Muscle of arm (tissue), 14 donors: ENCODE measurements at places on chromosomes 7 and 10.

DNA sequence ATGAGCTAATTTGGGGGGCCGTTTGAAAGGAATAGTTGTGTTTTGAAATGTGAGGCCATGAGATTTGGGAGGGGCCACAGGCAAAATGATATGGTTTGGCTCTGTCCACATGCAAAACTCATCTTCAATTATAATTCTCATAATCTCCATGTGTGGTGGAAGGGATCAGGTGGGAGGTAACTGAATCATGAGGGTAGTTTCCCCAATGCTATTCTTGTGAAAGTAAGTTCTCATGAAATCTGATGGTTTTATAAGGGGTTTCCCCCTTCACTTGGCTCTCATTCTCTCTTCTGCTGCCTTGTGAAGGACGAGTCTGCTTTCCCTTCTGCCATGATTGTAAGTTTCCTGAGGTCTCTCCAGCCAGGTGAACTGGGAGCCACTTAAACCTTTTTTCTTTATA is 490.8 kb upstream of the GRM3 start:
- DNase-seq: no peak

GRCh38 chr10:14587540-14588083 is 187.1 kb downstream of the FAM107B start:
- DNase-seq: no peak

GRCh38 chr10:46068905-46069304 is 22.8 kb upstream of the MSMB start:
- no peak for DNase-seq

DNA sequence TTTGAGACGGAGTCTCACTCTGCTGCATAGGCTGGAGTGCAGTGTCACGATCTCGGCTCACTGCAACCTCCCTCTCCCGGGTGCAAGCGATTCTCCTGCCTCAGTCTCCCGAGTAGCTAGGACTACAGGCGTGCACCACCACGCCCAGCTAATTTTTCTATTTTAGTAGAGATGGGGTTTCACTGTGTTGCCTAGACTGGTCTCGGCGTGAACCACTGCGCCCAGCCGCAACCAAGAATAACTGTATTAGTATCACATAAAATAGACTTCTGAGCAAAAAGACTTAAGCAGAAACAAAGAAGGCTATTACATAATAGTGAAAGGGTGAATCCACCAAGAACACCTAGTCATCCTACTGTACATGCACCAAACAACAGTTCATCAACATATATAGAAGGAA is 67.6 kb upstream of the TFEC start:
- no peak for DNase-seq

GRCh38 chr7:47268851-47269836 is 312.8 kb downstream of the TNS3 start:
- DNase-seq: no peak

- DNase-seq: no peak
Observed at GRCh38 chr7:2465928-2466327, 10.3 kb downstream of the GRIFIN start.

DNA sequence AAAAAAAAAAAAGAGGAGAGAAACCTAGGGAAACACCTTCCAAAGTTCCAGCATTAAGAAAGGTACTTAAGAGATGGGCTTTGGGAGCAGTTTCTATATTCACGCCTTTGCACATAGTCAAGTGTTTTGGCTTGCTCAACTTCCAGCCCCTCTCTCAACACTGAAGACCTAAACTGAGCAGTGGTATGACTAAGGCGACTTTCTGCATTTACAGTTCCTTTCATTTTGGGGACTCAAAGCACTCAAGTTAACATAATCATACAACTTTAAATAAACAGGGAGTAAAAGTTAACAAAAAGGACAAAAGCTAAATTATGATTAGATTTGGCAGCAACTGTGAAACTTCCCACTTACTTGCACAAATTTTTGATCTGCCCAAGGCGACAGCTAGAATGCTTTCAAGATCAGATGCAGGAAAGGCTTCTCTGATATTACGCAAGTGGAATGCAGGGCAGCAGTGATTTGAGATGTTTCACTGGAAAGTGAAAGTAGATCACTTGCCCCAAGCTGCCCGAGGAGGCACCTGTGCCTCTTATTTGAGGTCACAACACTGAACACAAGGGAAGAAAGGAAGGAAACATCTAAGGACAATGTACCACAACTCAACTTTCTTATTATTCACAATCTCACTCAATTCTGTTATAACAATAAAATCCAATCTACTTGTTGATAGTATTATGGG is 199.5 kb downstream of the SKAP2 start:
- no peak for DNase-seq

DNA sequence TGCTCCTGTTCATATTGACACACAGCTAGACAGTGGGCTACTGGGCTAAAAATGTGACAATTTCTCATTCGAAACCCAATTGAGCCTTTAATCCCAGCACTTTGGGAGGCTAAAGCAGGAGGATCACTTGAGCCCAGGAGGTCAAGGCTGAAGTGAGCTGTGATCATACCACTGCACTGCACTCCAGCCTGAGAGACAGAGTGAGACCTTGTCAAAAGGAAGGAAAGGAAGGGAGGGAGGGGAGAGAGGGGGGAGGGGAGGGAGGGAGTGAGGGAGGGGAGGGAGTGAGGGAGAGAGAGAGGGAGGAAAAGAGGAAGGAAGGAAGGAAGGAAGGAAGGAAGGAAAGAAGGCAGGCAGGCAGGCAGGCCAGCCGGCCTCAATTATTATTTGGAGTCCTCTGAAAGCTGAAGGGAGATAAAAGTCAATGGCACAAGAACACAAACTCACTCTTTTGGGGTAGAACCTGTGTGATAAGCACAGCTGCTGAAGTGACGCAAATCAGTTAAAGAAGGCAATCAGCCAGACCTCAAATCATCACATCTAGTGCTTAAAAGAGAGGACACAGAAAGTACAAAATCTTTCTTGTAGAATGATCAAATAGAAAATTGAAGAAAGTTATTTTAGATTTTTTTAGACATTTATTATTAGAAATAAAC is 98.1 kb downstream of the CCDC71L start:
- no peak for DNase-seq

DNA sequence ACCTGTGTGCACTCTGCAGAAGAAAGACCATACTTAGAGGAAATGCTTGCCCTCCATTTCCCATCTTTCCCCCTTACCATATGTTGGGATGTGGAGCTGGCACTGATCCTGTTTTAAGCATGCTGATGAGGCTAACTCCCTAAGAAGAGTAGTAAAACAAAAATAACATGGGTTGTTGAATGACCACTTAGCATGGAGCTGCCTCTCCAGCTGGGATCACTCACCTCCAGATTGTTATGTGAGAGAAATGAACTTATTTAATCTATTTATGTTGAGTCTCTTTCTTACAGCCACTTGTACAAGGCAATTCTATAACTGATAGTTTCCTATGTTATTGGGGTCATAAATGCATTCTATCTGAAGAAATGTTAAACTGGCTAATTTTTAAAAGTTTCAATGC is 17.0 kb downstream of the CTTNBP2 start:
- DNase-seq: no peak

DNA sequence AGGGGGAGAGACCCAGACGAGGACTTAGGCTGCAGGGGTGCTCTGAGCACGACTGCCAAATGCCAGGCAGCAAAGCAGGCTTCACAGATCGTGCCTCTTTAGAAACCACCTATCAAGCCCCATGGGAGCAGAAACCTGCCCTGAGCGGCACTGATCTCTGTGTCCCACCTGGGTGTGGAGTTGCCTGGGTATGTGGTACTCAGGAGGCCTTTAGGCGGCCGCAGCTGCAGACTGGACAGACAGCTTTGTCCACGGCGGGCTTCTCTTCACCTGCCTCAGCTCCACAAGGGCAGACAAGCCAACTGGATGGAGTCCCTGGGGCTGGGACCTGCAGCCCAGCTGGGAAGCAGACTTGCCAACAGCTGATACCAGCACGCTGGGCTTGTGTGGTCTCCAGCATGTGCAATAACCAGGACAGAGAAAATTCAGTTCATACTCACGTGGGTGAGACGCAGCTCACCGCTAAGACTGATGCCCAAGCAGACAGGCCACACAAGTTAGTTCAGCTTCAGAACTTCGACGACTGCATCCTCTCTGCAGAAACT is 163.2 kb downstream of the EBF3 start:
- DNase-seq: no peak

DNA sequence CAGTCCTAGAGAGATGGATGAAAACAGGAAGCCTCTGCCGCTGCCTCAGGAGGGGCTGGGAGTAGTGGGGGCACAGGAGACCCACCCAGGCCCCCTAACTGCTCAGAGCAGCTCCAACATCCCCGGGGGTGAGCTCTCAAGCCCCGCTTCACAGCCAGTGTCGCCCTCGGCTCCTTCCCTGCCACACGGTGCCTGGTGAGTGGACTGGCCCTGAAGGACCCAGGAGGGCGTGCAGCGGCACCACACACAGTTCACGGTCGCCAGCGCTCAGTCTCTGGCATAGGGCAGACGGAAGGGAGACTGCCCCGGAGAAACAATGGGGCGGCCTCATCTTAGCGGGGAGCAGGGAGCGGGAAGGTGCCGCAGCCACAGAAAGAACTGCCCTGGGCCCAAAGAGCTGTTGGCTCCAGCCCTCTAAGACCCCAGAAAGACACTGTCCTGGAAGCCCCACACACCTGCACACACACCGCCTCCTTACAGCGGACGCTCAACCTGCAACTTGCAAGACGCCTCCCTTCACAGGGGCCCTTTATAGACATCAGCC is 1.2 kb downstream of the CLDN15 start:
- no peak for DNase-seq

DNA sequence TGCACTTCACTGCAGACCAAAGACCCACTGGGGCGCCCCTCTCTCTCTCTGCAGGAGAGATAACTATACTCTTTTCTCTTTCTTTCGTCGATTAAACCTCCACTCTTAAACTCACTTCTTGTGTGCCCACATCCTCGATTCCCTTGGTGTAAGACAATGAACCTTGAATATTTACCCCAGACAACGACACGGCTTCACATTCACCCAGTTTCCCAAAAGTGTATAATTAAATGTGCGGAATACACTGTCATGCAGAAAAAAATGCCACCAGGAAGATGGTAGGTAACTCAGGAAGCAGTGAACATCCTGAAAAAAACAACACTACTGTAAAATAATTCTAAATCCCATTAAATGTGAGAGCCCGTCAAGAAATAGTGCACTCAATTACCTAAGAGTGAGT is 882.2 kb downstream of the TYW1 start:
- no peak for DNase-seq

GRCh38 chr7:139720705-139721231 is 57.0 kb downstream of the HIPK2 start:
- no peak for DNase-seq

GRCh38 chr7:44727158-44727936 is 21.3 kb upstream of the ZMIZ2 start:
- no peak for DNase-seq

DNA sequence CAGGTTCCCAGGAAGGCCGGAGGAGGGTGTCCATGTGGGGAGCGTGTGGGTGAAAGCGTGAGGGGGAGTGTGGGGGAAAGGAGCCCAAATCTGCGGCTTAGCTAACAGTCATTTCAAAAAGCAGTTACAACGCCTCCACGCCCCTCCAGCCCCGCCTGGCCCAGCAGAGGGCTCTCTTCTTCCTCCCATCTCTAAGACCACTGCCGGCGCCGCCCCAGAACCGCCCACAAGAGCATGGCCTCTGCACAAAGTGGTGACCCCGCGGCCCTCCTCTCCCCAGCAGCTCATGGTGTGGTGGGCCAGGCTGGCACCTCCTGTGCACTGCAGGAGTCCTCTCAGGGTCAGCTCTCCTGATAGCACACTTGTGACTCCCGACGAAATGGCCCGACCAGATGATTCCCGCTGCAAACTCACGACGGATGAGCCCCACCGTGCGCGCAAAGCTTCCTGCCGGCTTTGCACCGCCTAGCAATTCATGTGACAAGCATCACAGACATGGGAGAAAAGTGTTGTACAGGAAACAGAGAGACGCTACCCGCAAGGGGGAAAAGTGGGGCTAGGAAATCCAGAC is 12.4 kb upstream of the HUS1 start:
- DNase-seq: peak; percentile 76

DNA sequence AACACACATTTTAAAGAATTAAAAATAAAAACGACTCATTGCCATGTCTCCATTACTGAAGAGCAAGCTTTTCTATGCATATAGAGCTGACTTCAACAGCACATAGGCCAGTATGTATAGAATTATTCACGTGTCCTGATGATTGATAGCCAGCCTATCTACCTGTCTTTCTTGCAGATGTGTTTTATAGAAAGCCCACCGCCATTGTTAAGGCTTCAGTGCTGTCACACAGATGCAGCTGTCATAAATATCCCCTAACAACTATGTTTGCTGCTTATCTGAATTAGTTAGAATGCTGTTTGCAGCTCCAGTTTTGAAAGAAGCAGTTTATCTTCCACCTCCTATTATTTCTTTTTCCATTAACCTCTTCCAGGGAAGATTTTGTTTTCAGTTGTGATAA is 235.9 kb downstream of the SLC25A13 start:
- DNase-seq: no peak

DNA sequence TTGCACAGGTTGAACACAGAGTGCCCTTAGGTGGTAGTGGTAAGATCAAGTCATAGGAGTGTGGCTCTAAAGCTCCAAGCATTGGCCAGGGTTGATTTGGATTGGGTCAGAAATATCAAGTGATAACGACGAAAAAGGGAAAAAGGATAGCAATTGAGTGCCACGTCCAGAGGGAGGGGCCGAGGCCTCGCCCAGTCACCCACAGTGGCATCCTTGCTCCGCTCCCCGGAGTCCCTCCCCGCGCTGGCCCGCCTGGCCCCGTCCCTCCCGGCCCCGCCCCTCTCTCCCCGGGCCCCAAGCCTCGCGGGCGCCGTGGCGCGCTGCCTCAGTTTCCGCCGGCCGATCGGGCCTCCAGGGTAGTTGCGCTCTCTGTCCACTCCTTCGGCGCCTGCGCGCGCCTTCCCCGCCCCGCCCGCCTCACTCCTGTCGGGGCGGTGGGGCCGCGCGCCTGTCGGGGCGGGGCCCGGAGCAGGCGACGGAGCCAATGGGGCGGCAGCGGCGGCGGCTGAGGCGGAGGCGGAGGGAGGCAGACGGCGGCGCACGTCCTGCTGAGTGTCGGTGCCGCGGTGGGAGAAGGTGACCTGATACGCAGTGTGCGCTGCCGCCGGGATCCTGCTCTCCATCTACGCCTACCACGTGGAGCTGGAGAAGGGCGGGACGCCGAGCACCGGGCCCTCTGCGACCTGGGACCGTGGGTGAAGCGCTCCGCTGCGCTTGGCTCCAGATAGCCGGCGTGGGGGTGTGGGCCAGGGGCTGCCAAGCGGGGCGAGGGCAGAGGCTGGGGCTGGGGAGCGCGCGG is 209.1 kb upstream of the ZNF722 start:
- no peak for DNase-seq

DNA sequence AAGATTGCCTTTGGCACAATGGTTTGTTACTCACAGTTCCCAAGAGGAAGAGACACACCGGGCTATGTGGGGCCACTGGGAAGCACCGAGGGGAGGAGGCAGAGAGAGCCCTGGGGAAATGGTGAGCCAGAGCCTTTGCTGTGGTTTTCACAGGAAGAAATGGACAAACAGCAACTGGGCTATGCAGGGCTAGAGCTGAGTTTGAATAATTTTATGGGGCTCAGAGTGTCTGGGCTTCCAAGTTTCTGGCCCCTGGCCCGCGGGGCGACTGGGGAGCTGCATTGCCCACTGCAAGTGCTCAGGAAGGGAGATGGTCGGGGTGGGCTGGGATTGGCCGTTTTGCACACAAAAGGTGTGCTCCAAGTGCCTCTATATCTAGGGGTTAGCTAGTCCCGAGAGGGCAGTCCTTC is 92.6 kb downstream of the CHST15 start:
- no peak for DNase-seq

- DNase-seq: no peak
Observed at GRCh38 chr10:6494936-6495592, 85.0 kb downstream of the PRKCQ start.

GRCh38 chr7:44289341-44290251 is 35.8 kb downstream of the CAMK2B start:
- DNase-seq: no peak
